ENCODE measurements at places on chromosomes 5 and 9.

DNA sequence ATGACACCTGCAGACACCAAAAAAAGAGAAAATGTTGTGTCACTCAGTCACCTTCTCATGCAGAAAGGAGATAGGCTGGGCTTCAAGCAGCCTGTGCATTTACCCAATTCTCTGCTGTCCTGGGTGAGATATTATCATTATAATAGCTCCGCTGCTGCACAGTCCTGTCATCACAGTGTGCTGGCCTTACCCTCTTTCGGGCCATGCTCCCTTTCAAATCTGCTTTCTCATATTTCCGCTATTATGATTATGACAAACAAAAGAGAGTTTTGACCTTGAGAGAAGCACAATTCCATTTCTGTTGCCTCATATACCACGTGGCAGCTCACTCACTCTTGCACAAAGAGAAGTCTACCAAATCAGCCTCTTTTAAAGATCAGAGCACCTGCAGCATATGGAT is 1350.1 kb upstream of the ACO1 start:
- no peak for DNase-seq

GRCh38 chr5:154756868-154757813 is 2.0 kb downstream of the LARP1 start:
- DNase-seq: peak; percentile 57

- no peak for DNase-seq
Measured at GRCh38 chr5:163269624-163270023, 167.8 kb upstream of the CCNG1 start.

DNA sequence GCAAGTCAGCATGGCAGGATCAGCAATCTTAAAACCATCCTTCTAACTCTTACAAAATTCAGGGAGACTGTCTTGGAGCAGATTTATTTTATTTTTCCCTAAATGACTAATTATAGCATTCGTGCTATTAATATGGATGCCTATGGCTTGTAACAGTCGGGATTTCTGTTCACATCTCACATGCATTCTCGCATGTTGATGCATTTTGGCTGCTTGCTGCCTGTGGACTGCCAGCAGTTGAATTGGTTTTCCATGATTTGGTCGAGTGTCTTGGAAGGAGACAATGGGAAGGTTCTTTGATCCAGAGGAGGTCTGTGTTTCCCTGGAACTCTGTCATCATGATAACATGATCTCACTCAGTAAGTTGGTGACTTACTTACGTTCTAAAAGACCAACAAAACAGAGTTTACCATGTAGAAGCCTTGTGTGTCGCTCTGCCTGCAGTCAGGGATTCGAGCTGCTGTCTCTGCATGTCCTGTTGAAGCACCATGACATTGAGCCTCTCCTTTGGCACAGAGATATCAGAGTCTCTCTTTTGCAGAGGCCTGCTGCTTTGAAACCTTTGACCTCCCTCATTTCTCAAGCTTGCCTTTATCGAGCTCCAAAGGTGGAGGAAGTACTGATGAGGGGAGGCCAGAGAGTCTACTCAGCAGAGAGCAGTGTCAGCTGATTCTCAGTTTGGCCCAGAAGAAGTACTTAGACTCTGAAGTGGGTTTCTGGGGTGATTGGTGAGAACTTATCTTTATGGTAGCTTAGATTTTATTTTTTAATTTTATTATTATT is 82.4 kb downstream of the ARHGAP26 start:
- DNase-seq: no peak

DNA sequence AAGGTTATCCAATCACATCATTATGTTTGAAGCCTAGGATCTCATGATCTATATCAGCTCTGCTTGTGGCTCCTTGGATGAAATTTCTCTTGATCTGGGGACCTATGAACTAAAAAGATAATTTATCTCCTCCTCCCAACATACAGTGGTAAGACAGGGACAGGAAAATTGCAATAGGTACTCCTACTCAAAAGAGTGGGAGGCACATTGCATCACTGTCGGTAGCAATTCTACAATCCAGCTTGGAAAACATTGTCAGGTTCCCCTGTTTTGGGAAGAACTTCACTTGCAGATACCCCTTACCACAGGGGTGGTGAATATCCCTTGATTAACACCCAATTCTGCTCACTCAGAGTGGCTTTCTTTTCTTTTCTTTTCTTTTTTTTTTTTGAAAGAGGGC is 107.7 kb downstream of the HSPA4 start:
- DNase-seq: no peak

DNA sequence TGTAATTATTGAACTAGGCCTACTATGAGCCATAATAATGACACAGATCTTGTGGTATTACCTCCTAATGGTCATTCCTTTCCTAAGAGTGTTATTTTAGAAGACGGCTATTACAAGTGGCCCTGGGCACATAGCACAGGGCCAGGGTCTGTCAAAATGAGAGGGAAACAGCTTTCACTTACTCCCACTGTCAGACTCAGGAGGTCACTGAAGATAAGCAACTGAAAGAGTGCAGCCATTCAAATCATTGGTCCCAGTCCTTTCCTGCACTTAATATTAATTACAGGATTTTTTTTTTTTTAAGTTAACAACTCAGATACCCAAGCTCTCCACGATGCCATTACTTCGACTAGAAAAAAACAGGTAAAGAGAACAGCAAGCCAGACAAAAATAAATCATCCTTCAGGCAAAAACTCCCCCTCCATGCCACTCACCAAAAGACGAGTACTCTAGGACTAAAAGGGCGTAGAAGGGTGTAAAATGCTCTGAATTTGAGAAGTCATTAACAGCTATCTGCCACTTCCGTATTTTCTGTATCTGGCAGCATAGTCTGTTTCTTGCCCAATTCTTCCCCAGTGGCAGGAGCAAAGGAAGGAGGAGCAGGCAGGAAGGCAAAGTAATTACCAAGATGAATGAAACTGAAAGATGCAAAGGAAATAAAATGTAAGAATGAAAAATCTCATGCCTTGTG is 87.4 kb downstream of the ZNF608 start:
- DNase-seq: no peak

- DNase-seq: no peak
Measured at GRCh38 chr5:149140197-149141002, 893 bp upstream of the ABLIM3 start.

DNA sequence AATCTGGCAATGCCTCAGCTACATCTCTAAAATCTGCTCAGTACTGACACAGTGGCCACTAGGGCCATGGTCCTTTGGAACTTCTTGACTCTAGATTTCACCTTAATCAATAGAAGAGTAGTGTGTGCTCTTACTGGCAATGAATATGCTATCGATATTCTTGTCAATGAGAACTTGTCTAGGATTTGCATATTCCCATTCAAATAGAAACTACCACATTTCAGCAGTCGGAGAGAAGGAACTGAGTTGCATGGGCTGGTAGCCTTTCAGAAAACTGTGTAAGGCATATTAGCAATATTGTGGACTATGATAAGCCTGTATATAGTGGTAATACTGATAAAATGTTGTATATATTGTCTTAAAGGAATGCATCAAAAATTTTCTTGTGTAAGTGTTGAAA is 45.3 kb upstream of the NAA35 start:
- no peak for DNase-seq

- no peak for DNase-seq
Measured at GRCh38 chr9:69502671-69503301, 169.4 kb downstream of the APBA1 start.

DNA sequence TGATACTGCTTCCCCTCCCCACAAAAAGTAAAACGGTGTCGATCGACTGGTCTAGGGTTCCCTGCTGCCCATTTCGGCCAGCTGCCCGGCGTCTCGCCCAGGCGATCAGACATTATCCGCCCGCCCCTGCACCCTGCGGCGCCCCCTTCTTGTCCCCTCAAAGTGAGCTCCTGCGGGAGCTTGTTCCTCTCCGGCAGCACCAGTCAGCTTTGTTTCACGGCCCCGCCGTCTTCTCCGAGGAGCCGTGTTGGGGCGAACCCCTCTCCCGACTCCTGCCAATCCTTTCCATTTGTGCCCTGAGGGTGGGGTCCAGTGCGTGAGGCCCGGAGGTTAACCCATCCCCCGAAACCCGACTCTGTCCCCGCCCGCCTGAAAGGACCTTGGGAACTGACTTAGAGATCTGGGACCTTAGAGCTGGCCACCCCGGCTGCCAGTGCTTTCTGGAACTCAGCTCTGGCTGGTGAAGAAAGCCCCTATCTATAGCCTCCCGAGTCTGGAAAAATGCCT is 518 bp downstream of the UBE2B start:
- peak; percentile 47 for DNase-seq

- DNase-seq: no peak
Measured at GRCh38 chr9:108565651-108566378, 290.0 kb downstream of the ACTL7B start.

DNA sequence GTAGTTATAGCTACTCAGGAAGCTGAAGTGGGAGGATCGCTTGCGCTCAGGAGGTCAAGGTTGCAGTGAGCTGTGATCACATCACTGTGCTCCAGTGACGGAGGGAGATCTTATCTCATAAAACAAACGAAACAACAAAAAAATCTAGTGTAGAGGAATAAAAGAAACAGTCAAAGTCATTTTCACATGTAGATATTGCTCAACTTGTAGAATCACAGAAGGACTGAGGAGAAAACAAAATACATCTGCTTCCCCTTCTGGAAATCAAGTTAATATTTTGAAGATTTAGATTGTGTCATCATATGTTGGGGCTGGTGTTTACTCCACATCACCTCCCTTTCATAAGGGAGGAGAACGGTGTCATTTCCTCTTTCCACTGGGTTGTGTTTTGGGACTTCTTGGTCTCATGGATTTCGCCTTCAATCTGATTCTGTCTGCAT is 8.2 kb upstream of the SLC46A2 start:
- DNase-seq: no peak

DNA sequence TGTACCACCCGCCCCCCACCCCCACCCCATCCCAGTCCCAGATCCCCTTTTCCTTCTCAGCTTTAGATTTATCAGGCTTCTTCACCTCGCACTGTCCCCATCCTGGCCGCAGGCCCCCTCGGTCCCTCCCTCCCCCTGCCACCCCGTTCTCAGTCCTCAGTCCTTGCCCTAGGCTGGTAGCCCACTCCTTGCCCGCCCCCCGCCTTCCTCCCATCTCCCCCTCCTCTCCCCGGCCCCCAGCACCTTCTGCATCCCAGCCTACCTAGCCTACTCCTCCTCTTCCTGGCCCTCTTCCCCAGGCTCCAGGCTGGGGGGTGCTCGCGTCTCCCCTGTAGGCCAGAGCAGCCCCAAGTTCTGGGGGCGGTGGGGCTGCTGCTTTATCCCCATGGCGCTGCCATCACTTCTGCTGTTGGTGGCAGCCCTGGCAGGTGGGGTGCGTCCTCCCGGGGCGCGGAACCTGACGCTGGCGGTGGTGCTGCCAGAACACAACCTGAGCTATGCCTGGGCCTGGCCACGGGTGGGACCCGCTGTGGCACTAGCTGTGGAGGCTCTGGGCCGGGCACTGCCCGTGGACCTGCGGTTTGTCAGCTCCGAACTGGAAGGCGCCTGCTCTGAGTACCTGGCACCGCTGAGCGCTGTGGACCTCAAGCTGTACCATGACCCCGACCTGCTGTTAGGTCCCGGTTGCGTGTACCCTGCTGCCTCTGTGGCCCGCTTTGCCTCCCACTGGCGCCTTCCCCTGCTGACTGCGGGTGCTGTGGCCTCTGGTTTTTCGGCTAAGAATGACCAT is 828 bp downstream of the NPR2 start:
- no peak for DNase-seq

- DNase-seq: no peak
Measured at GRCh38 chr9:116275418-116276195, 122.0 kb downstream of the PAPPA start.

DNA sequence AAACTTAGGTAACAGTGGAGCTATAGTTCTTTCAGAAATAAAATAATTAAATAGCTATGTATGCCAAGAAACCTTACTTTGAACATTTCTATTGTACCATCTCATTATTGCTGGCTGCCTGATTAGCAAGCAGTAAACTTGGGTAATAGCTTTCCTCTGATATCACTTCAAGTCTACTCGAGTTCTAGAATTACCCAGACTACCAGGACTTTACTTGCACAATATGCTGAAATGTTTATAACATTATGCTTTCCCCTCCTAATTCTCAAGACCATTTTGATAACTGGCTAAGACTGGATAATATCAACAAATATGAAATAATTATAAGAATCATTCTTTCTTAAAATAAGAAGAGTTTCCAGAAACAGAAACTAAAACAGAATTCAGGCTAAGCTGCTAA is 512.6 kb downstream of the RAB3C start:
- DNase-seq: no peak

DNA sequence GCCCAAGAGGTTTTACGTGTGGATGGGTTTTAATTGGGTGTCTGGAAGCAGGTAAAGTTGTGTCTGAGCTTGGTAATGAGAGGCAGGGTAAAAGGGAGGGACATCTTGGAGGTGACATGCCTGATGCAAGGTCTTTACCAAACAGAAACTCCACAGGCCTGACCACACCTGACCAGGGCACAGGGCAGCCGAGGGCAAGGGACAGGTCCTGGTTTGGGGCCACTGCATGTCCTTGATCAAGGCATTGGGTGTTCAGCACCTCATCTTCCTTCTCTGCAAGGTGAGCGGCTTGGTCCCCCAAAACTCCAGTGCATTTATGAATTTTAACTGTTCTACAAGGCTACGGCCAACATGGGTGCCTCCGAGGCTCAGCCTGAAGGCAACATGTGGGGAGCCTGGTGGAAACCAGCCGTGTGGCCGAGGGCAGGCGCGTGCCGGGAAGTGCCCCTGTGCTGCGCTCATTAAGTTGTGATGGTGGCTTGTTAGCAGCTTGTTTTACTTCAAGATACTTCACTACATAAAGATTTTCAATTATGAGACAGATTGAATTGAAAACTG is 30.7 kb upstream of the LPCAT1 start:
- DNase-seq: no peak

- no peak for DNase-seq
Measured at GRCh38 chr9:135882011-135882410, 25.3 kb downstream of the CAMSAP1 start.

GRCh38 chr5:173781816-173782670 is 106.1 kb upstream of the CPEB4 start:
- DNase-seq: peak; percentile 66

DNA sequence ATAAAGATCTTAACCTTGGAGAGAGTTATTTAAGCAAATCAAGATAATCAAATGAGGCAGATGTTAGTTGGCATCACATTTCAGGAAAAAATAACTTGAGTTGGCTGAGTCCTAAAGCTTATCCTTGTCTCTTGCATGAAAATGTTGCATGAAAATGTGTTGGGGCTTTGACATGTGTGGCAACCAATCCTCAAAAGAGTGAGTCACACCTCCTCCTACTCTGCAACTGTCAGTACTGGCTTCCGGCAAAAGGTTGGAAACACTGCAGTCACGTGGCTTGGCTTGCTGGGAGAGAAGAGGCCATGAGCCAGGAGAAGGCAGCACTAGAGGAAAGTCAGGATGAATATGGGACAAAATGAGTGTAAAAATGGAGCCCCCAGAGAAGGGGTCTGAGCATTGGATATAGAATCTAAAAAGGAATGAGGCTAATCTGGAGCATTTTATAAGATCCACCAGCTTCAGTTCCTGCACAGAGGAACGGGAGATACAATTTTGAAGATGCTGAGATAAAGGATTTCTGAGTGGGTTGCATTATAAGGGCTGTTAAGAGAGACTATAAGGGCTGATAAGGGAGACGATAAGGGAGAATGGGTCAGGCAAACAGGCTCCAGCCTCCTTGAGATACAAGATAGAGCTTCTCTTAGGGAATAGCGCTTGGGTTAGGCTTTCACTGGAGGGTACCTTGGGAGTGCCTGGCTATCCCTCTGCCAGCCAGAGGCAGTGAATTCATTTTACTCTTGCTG is 43.1 kb downstream of the SPATA31D1 start:
- no peak for DNase-seq
